H1 (cell line): ENCODE measurements at places on chromosomes 16 and 17. TPM values are rescaled to one million over a fixed set of nuclear protein-coding genes. Genes with fewer than 3 reads are reported as not detected.

The CRHR1 gene
- total RNA-seq: 0.55 and 0.56 TPM in 2 replicates

The UTS2R gene
- 0.63 TPM in 1 of 2 replicates, not detected in the other for total RNA-seq

The PITPNM3 gene
- 1.7 and 2.1 TPM in 2 replicates for total RNA-seq

DNA sequence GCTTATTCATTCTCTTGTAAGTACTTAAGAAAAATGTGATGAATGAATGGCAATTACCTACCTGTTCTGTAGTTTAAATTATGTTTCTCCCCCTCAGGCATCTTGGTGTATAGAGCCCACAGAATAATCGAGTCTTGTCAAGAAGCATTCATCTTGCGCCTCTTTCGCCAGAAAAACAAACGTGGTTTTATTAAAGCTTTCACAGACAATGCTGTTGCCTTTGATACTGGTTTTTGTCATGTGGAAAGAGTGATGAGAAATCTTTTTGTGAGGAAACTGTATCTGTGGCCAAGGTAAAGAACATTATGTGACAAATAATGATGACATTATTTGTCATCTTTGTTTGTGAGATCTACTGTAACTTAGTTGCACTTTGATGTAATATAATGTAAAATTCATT, 6.5 kb downstream of the ERCC4 start:
- H3K36me3 ChIP-seq: peaks cover 3% of the 10 kb centered on the region
- H3K27me3 ChIP-seq: no peaks in the 10 kb centered on the region
- no peak for DNase-seq
- H3K4me1 ChIP-seq: no peaks in the 10 kb centered on the region
- H3K27ac ChIP-seq: no peak overlapping the region
- no peak overlapping the region for H3K4me3 ChIP-seq

GRCh38 chr16:66156538-66156937, 210.0 kb upstream of the CDH5 start:
- DNase-seq: no peak
- no peaks in the 10 kb centered on the region for H3K27me3 ChIP-seq
- no peak overlapping the region for H3K4me3 ChIP-seq
- H3K36me3 ChIP-seq: no peaks in the 10 kb centered on the region
- H3K27ac ChIP-seq: no peak overlapping the region

DNA sequence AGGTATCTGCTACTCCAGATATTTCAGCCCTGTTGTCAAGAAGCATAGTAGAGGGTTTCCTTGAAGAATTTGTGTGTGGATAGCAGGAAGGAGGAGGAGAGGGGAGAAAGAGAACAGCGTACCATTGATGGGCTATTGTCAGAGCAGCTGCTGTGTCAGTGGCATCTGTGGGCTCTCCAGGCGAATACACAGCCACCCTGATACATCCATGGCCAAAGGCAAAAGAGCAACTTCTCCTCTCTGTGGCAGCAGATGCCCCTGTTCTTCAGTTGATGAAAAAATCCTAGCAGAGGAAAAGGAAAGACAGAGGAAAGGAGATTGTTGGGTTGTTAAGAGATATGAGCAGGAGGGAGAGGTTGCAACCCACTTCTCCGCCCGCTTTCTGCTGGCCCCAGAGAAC, 12.2 kb upstream of the KCNJ2 start:
- H3K36me3 ChIP-seq: no peaks in the 10 kb centered on the region
- H3K4me3 ChIP-seq: no peak overlapping the region
- H3K4me1 ChIP-seq: no peaks in the 10 kb centered on the region
- H3K27ac ChIP-seq: no peak overlapping the region
- no peaks in the 10 kb centered on the region for H3K27me3 ChIP-seq
- DNase-seq: no peak

DNA sequence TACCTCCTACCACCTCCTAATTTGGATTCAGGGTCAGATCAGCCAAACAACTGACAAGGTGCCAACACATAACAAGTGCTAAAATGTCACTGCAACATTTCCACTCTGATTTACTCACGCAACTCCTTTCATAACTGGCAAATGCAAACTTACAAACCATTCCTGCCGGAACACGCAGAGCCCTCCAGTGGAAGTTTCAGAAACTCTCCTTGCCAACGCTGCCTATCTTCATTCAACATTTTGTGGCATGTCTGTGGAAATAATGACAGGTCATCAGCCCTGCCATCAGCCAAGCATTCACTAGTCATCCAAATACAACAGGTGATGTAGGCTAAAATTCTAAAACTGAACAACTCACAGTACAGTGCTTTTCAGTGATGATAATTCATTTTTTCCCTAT, 37.7 kb upstream of the OR3A1 start:
- no peak for DNase-seq
- no peaks in the 10 kb centered on the region for H3K4me1 ChIP-seq
- H3K27ac ChIP-seq: no peak overlapping the region
- no peaks in the 10 kb centered on the region for H3K36me3 ChIP-seq
- H3K27me3 ChIP-seq: no peaks in the 10 kb centered on the region

DNA sequence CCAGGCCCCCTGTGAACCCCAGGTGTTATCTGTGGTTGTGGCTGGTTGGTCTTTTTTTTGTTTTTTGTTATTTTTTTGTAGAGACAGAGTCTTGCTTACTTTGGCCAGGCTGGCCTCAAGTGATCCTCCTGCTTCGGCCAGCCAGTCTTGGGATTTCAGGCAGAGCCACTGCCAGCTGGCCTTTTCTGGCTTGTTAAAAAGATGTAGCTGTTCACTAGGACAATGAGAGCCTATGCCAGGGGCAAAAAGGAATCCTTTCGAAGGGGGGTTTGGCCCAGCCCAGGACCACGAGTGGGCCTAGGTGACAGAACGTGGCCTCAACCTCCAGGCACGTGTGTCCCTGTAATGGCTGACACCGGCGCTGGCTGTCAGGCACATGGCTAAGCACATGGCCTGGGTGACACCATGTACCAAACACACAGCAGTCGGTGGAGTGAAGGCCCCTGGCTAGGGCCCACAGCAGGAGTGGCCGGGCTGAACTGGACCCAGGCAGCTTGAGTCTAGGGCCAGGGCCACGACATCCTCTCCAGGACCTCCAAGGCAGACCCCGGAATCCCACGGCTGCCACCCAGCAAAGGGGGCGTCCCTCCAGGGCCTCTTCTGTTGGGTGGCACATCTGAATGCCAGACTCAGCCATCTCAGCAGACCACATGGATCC, 6.9 kb upstream of the SLC38A8 start:
- no peak for DNase-seq
- no peaks in the 10 kb centered on the region for H3K27me3 ChIP-seq
- no peaks in the 10 kb centered on the region for H3K36me3 ChIP-seq
- no peaks in the 10 kb centered on the region for H3K4me1 ChIP-seq
- H3K27ac ChIP-seq: no peak overlapping the region
- no peak overlapping the region for H3K4me3 ChIP-seq

- H3K27me3 ChIP-seq: no peaks in the 10 kb centered on the region
- H3K4me1 ChIP-seq: no peaks in the 10 kb centered on the region
- DNase-seq: no peak
Measured at GRCh38 chr16:88617268-88618031, 20.9 kb upstream of the IL17C start.

GRCh38 chr16:81586417-81586816, 141.8 kb downstream of the CMIP start:
- H3K36me3 ChIP-seq: no peaks in the 10 kb centered on the region
- no peaks in the 10 kb centered on the region for H3K27me3 ChIP-seq
- no peak overlapping the region for H3K4me3 ChIP-seq
- no peaks in the 10 kb centered on the region; the same call in 1 of the 2 replicates for H3K4me1 ChIP-seq
- H3K27ac ChIP-seq: no peak overlapping the region
